SJCRH30 (cell line): ENCODE measurements at places on chromosomes 3 and 15. TPM values are rescaled to one million over a fixed set of nuclear protein-coding genes. Genes with fewer than 3 reads are reported as not detected.

DNA sequence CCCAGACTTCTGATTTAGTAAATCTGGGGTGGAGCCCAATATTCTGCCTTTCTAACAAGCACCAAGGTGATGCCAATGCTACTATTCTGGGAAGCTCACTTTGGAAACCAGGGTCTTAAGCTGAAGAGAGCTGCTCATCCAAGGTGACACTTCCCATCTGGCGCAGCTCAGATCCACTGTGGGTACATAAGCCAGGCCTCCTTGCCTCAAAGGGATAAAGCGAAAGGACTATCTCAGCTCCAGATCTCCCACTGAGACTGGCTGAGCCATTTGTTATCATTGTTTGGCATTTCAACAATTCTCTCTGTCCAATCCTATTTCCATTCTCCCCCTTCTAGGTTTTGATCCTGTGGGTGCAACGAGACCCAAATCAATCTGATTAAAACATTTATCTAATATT, 323.8 kb downstream of the GBE1 start:
- no peaks in the 10 kb centered on the region for H3K36me3 ChIP-seq
- H3K4me1 ChIP-seq: no peaks in the 10 kb centered on the region
- no peak overlapping the region for H3K27ac ChIP-seq
- no peaks in the 10 kb centered on the region for H3K27me3 ChIP-seq
- DNase-seq: no peak

DNA sequence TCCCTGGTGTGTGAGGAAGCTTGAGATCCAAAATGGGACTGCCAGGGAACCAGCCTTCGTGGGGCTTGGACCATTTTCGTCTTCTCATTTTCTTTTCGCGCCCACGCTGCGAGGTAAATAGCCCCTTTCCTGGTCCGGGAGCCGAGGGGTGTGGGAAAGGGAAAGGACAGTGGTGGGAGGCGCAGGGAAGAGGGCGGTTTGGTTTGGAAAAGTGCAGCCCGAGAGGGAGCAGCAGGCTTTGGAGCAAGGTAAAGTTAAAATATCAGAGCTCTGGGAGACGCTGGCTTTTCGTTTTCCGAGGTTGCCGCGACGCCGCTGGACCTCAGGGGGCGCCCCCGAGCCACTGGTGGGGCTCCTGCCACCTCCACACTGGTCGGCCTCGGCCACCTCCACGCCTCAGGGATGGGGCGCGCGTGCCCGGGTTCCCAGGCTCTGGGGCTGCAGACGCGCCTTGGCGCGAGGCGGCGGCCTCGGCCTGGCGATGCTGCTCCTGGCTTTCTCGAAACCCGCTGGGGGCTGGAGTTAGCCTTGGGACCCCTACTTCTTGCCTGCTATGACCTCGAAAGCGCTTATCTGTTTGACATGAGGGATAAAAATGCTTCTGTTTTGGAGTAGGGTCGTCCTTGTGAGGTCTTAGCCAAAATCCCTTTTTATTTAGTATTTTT, 3.2 kb downstream of the PTPRG start:
- no peak overlapping the region for H3K4me3 ChIP-seq
- DNase-seq: no peak
- no peaks in the 10 kb centered on the region for H3K36me3 ChIP-seq

- no peaks in the 10 kb centered on the region for H3K27me3 ChIP-seq
- no peaks in the 10 kb centered on the region for H3K36me3 ChIP-seq
- H3K27ac ChIP-seq: peak overlapping the region; percentile 51
- H3K4me1 ChIP-seq: peaks cover 21% of the 10 kb centered on the region
Observed at GRCh38 chr3:171508206-171508605, 48.0 kb upstream of the TNIK start.

GRCh38 chr3:31235062-31235700, 297.5 kb upstream of the STT3B start:
- H3K36me3 ChIP-seq: no peaks in the 10 kb centered on the region
- H3K27me3 ChIP-seq: no peaks in the 10 kb centered on the region
- peak; percentile 22 for DNase-seq

The GOLGA8O gene
- not detected in 2 replicates for total RNA-seq

The MEGF11 gene
- 7.3 and 8.7 TPM in 2 replicates for total RNA-seq

The MYO5C gene
- 2.9 and 3.5 TPM in 2 replicates for total RNA-seq

The DUOXA2 gene
- not detected in 2 replicates for total RNA-seq

The ALS2CL gene
- 6.5 and 9.4 TPM in 2 replicates for total RNA-seq
